GM12891 (cell line): ENCODE measurements at places on chromosomes 4 and X.

GRCh38 chrX:154873329-154873728, 12.8 kb upstream of the F8A1 start:
- no peak for DNase-seq

GRCh38 chr4:112978691-112979472, 70.6 kb upstream of the ANK2 start:
- no peak for DNase-seq

DNA sequence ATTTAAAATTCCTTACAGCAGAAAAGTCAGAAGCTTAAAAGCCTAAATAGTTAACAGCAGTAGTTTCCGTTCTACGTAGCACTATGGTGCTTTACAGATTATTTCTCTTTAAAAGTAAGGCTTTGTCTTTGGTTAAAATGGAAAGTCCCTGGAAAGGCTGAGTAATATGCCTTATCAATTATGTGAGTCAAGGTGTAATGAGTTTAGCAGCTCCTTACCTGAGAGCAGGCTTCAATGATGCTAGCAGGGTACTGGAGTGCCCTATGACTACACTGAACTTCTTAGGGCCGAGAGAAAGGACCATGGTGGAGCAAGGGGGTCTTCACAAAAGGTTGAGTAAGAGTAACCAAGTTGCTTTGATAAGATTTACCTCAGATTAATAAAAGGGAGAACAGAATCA, 12.6 kb upstream of the NKX6-1 start:
- no peak for DNase-seq

- DNase-seq = no peak
Measured at GRCh38 chrX:135951291-135951690, 22.5 kb downstream of the MMGT1 start.

GRCh38 chr4:140168474-140168873, 14.5 kb upstream of the MAML3 start:
- DNase-seq = no peak

GRCh38 chr4:7753931-7754465, 185.7 kb downstream of the AFAP1 start:
- DNase-seq = no peak

- DNase-seq = peak; percentile 62
Measured at GRCh38 chrX:154486396-154487207, at the start of gene UBL4A. Gene UBL4A (minus strand): TSS chrX:154486615. CDS start chrX:154486584, 31 bp downstream.

GRCh38 chrX:40420899-40421729, 159.7 kb upstream of the ATP6AP2 start:
- DNase-seq = no peak

DNA sequence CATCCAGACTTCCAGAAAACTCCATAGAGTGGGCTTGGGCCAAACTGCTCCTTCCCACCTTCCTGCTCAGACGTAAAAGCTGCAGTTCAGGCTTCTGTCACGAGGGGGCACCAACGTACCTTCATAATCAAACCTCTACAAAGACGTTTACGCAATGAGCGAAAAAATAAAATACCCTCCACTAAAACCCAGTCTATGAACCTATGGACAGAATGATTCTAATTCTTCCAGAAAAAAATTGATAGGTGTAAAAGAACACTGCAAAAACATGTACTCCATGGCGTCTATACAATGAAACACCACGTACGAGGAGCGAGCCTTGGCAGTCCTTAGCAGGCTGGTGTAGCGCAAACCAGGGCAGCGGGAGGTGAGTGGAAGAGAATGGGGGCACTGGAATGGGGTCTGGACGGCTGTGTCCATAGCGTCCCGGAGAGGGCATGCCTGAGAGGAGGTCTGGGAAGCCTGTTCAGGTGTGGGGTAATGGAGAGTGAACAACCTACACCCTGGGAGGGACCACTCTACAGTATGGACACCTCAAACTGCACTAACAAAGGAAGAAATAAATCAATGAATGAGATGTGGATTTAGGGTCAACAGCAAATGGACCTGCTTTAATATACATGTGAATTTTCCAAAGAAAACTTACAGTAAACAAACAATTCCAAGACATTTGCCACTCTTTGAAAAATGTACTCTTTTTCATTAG, 14.4 kb upstream of the RAB40A start:
- no peak for DNase-seq

DNA sequence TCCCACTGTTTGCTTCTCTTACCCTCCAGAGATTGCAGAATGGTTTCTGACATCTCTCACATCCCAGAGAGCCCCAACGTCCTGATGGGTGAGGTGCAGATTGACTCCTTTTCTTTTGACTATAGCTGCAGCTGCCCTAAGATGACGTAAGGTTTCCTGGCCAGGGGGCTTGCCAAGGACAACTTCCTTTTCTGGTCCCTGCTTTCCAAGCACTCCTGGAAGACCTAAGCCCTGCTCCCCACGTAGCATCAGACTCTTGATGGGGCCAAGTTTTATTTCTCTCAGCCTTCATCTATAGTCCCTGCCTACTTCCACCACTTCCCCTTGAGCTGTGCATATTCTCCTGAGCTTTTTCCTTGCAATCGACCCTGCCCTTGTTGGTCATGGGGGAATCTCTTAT, 497.7 kb downstream of the IDS start:
- DNase-seq = no peak

DNA sequence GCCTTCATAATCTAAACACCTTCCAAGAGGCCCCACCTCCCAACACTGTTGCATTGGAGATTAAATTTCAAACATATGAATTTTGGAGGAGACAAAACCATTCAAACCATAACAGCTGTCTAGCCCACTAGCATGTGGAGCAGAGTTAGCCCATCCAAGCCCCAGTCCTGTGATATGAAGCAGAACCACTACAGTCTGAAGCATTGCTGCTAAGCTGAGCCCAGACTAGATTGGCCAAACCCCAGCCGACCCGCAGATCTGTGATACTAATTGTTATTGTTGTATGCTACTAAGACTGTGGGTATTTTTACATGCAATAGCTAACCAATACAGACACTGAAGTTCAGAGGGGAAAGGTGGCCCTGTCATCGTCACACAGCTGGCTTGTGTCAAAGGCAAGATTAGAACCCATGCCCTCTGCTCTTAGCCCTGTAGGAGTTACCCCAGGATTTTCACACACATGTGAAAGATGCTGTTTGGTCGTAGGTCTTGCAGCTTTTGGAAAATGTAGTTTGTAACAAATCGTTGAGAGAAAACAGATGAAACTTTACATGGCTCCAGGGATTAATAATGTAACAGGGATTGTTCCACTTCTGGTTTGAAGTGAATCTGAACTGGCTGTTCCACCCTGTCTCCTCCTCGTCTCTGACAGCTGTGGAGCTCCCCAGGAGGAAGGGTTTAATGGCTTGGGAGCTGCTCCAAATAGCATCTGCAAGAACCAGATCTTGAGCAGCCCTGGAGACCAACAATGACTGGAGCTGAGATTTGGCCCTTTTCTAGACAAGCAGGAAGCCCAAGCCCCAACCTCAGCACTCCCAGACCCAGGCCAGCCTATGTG, 517.5 kb downstream of the MID1IP1 start:
- no peak for DNase-seq

- DNase-seq = no peak
Measured at GRCh38 chr4:71167083-71167482, 171.7 kb upstream of the SLC4A4 start.

- DNase-seq = no peak
Measured at GRCh38 chr4:1078490-1078889, 34.9 kb downstream of the RNF212 start.

DNA sequence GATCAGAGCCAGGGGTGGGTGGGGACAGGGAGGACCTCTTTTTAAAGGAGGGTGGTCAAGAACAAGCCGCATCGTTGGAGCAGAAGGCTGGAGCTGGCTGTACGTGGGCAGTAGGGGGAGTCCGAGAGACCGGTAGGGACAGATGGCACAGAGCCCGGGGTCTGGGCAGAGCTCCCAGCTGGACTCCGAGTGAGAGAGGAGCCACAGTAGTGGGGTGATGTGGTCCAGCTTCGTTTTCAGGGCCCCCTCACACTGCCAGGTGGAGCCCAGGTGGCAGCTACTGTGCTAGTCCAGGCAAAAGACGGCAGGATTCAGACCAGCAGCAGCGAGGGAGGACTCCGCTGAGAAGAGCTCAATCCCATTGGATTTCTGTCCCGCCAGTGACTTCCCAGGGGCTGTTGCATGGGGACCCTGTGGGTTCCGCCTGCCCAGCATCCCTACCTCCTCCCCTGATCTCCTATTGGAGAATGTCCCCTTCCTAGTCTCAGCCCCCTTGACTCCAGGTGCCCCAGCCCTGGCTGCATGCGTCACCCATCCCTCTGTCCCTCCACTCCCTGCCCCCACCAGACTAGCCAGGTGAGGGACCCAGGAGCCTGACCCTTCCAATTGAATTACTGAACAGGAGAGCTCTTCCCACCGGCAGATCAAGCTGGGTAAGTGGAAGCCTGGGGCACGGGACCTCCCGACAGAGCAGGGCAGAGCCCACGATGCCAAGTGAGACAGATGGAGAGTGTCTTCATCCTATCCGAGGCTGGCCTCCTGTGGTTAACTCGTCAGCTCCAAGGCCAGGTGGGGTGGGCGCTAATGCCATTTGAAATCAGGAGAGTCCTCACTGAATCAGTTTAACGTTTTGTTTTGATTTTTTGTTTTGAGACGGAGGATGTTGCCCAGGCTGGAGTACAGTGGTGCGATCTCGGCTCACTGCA, 2.9 kb downstream of the ARHGAP4 start:
- no peak for DNase-seq

DNA sequence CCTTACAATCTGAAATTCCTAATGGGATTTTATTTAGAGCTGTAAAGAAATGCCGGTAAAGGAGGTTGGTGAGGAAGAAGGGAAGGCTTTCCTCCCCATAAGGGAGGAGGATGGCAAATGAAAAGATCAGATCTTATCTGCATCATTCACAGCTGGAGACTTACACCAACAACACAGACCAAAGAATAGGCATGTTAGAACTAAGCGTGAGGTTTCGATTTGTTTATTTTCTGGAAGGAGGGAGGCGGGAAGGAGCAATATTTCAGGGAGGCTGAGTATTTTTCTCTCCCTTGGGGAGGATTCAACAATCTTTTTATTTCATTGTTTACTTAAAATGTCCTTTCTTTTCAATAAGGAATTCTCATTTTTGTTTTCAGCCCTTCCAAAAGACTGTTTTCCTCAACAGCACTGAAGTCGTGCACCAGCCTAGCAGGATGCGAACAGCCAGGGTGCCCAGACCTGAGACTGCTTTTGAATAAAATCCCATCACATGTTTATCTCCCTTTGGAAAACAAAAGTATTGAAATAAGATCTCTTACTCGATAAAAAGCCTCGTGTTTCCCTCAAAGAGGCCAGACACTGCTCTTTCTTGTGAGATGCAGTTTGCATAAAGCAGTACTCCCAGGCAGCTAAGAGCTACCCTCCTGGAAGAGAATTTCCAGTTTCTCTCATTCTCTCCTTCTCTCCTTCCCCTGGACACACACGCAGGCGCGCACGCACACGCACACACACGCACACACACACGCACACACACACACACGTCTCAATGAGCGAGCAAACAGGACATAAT, 236.1 kb downstream of the MGST2 start:
- DNase-seq = no peak

DNA sequence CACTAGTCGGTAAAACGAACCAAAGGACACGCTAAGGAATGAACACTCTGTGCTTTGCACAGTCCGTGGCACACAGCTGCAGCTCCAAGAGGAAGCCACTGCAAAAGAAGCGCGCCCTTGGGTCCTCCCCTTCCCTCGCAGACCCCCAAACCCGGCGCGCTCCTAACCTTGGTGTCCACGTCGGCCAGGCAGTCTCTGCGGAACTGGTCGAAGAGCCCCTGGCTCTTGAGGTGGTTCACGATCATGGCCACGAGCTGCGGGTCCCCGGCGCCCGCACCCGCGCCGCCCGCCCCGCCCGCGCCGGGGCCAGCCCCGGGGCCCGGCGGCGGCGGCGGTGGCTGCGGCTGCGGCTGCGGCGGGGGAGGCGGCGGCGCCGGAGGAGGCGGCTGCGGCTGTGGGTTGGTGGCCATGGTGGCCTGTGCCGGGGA, 333 bp downstream of the BOD1L1 start:
- peak; percentile 17 for DNase-seq

- DNase-seq = no peak
Measured at GRCh38 chrX:42772874-42773273, 5.1 kb downstream of the PPP1R2C start.

DNA sequence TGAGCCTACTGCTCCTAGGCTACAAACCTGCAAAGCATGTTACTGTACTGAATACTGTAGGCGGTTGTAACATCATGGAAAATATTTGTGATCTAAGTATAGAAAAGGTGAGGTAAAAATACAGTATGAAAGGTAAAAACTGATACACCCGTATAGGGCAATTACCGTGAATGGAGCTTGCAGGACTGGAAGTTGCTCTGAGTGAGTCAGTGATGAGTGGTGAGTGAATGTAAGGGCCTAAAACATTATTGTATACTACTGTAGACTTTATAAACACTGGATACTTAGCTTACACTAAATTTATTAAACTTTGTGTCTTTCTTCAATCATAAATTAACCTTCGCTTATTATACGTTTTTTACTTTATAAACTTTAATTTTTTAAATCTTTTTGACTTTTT, 3.7 kb downstream of the KIF4A start:
- no peak for DNase-seq

DNA sequence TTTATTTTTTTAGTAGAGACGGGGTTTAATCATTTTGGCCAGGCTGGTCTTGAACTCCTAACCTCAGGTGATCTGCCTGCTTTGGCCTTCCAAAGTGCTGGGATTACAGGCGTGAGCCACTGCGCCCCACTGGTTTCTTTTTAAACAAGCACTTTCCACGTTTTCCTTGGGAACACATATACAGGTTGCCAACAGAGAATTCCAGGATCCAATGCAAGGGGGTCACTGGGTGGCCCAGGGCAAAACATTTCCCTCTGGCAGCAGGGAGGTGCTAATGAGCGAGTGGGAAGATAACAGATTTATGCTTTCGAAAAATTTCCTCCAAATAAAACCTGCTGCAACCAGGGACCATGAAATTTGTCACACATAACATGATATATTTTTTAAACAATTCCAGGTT, 41.1 kb downstream of the ADRA2C start:
- no peak for DNase-seq

- DNase-seq = no peak
Measured at GRCh38 chr4:14853176-14853943, 148.9 kb upstream of the CPEB2 start.

DNA sequence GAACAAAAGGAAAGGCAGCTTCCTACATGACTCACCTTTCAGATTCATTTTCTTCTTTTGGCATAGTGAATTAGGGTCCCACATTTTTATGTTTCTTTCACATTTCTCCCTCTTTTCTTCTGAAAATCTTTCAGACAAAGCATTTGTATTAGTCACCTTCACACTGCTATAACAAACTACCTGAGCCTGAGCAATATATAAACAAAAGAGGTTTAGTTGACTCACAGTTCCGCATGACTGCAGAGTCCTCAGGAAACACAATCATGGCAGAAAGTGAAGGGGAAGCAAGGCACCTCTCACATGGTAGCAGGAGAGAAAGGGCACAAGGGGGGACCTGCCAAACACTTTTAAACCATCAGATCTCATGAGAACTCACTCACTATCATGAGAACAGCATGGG, 36.9 kb downstream of the MAGEA9 start:
- DNase-seq = no peak

DNA sequence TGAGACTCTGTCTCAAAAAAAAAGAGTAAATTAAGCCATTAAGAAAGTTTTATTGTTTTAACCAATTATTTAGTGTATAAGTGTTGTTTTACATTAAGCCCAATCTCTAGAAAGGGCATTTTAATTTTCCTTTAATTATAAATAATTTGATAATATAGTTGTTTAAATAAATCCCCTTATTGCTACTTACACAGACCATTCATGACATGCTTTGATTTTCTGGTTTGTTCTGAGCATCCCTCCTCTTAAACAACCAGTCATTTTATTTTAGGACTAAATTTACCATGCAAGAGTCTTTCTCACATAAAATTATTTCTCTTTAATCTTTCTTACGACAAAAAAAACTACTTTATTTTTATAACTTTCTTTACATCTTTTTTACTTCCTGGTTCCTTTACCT, 23.5 kb upstream of the PAGE5 start:
- no peak for DNase-seq

- DNase-seq = no peak
Measured at GRCh38 chrX:13357925-13358324, 38.1 kb upstream of the ATXN3L start.
